CD4-positive, alpha-beta T cell treated with Interleukin-17A for 1 hour (primary cell): ENCODE measurements at places on chromosomes 2 and 18.

- no peak for DNase-seq
These were observed 39.9 kb downstream of the ADD2 start for GRCh38 chr2:70728128-70728527.

- no peak for DNase-seq
These were observed 35.1 kb downstream of the ACKR3 start for GRCh38 chr2:236604575-236605344.

DNA sequence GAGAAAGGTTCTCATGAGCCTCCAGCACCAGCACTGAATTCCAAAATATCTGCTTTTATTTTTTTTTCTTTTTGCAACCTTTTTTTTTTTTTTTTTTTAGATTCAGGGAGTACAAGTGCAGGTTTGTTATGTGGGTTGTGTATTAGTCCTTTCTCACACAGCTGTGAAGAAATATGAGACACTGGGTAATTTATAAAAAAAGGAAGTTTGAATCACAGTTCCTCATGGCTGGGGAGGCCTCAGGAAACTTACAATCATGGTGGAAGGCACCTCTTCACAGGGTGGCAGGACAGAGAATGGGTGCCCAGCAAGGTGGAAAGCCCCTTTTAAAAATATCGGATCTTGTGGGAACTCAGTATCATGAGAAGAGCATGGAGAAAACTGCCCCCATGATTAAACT is 7.9 kb upstream of the TMX3 start:
- DNase-seq: no peak

DNA sequence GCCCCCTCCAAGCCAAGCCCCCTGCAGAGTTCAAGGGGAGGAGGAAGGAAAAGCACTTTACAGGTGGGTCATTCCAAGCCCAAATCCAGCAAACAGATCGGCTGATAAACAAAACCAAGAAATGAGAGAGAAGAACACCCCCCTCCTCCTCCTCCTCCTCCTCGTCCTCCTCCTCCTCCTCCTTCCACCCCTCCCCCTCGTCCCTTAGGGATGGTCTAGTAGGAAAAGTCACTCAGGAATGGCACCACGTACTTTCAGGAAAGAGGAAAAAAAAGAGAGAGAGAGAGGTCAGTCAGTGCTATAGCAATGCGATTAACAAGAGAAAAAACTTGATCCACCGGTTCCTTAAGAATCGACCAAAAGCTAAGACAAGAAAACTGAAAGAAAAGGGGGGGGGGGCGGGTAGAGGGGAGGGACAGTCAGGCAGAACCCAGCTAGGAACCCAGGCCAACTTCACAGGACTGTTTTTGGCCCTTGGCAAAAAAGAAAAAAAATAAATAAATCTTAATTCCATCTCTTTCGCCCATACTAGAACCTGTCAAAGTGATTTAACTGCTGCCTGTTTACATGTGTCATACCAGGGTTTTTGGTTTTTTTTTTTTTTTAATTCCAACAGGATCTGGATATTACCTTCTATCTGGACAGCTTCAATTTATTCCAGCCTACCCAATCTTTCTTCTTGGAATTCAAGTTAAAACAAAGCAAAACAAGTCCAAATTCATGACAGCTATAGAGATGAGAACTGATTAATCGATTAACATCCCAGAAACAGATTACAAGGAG is 906 bp downstream of the IKZF2 start:
- DNase-seq: no peak

DNA sequence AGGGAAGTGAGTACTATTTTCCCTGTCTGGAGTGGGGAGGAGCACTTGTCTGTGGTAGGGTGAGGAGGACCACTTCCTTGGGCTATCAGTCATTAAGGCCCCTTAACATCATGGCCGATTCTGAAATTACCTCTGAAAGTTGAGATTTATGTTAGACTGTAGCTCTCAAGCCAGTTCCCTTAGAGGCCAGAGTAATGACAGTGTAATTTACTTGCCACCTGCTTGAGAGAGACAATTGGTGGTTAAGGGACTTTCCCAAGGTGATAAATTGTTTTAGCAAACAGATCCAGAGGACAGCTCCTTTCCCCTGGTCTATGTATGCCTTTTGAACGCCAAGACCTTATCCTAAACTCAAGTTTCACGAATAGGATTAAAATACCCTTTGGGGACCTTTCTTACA is 56.1 kb downstream of the NEDD4L start:
- DNase-seq: no peak

- no peak for DNase-seq
These were observed 185.8 kb upstream of the ACVR2A start for GRCh38 chr2:147659051-147659450.

DNA sequence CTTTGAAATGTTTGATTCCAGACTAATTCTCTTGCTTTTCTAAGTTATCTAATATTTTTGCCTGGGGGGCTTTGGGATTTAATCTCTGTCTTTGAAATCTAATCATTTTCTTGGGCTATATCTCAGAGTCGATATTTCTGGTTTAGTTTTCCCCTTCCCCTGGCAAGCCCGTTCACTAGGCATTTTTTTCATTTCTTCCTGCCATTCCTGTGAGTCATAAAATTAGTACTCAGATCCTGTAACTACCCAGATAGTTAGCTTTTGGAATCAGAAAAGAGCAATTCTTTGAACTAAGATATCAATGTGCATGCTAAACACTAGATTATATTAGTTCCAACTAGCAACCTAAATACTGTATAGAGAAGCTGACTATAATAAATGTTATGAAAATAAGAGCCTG is 29.4 kb upstream of the RNF149 start:
- no peak for DNase-seq

DNA sequence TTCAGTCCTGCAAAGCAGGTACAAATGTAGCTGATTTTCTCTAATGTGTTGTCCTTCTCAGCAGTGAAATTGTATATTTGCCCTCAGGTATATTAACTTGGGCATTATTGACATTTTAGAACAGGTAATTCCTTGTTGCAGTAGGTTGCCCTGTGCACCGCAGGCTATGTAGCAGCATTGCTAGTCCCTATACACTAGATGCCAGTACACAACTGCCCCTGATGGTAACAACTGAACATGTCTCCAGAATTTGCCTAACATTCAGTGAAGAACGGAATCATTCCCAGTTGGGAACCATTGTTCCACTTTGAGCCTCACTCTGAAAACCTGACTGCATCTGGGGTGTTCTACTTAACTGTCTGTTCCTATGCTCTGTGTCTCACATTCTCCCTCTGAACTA is 23.1 kb upstream of the TFPI start:
- no peak for DNase-seq

GRCh38 chr2:241274127-241274526 is 41.3 kb downstream of the HDLBP start:
- DNase-seq: no peak

DNA sequence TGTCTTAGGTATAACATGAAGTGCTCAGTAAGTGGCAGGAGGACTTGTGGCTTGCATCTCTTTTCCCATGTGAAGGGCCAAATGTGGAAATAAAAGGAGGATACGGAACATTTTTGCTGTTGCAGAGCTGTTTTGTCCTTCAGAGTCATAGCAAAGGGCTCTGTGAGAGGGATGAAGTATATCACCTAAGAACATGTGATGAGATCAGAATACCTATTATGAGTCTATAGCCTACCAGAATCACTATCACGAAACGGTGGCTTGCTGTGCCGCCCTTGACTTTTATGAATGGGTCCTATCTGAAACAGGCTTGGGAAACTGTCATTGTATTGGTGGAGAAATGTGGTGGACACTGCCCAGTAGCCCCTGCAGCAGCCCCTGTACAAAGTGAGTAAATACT is 67.0 kb upstream of the ITGB6 start:
- no peak for DNase-seq

DNA sequence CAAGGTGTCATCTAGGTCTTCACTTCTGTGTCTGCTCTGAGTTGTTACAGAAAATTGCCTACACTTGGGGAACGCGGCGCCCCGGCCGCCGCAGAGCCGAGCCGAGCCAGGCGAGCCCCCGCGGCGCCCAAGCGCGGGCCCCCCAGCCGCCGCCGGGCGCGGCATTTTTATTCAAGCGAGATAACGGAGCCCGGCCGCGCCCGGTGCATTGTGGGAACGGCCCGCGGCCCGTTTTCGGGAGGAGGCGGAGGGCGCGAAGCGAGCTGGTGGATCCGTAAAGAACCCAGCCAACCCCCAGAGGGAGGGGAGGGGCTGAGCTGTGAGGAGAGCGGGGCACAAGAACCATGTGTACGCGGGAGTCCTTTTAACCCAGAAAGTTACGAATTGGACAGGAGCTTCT is 191.8 kb downstream of the FTCDNL1 start:
- DNase-seq: no peak

DNA sequence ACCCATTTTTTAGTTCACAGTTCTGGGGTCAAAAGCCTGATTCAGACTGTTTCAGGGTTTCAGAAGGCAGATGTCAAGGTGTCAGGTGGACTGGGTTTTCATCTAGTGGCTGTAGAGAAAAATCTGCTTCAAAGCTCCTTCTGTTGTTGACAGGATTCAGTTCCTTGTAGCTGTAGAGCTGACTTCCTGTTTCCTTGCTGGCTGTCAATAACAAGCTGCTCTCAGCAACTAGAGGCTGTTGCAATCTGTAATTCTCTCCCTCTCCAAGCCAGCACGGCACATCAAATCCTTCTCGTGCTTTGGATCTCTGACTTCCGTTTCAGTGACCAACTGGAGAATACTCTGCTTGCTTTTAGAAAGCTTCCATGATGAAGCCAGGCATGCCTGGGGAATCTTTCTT is 179.4 kb downstream of the DOK6 start:
- DNase-seq: no peak

GRCh38 chr2:66495788-66496640 is 61.1 kb downstream of the MEIS1 start:
- DNase-seq: no peak

GRCh38 chr2:207528980-207529329 is 807 bp upstream of the CREB1 start:
- DNase-seq: peak; percentile 89

GRCh38 chr2:163734401-163734800 is 1.4 kb downstream of the FIGN start:
- no peak for DNase-seq
